ENCODE measurements at places on chromosomes 12 and 14.

GRCh38 chr12:46556819-46557524, 184.4 kb upstream of the SLC38A2 start:
- DNase-seq: no peak

DNA sequence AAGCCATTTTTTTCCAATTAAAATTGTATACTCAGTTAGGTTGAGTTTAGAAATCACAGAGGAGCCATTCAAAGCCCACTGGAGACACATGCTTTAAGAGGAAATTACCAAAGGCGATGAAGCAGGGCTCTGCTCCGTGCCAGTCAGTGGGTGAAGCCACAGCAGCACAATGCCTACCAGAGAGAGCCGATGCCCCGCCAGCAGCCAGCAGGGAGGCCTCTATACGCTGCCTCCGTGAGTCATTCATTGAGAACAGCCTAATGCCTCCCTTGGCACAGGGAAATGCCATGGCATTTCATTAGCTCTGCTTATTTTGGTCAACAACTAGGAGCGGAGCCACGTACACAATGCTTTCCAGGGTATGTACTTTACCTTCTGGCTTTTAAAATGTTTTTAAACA, 197.8 kb upstream of the FRMD6 start:
- no peak for DNase-seq

DNA sequence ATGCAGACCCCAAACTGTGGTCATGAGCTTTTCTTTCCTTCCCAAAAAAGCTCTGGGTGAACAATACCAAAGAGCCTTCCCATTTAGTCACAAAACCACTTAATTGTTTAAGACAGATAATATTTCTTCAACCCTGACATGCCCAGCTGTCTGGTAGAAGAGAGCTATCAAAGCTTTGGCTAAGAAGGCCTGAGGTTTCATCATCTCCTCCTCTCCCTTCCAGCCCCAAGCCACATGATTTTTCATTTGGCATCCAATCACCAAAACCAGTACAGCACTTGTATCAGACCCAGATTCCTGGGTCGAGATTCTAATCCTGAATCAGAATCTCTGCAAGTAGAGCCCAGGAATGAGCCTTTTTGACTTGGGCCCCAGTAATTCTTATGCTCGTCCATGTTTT, 199.6 kb upstream of the TMEM260 start:
- DNase-seq: no peak

DNA sequence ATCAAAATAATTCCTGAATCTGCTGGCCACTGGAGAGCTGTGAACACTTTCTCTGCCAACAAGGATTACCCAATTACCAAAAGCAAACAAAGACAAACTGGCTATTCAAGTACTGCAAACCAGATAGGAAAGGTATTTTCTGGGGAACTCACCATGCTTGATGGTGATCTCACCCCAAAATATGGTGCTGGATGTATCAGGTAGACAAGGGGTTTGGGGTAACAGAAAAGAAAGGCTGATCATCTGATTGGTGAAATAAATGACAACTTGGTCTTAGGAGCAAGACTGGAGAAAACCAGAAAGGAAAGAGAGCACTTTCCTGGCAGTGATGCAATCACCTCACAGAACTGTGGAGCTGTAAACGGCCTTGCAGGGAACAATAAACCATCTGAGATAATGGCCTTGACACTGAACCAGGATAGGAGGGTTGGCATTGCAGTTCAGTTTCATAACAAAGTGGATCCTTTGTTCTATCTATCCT, 31.0 kb upstream of the NPFF start:
- DNase-seq: no peak

DNA sequence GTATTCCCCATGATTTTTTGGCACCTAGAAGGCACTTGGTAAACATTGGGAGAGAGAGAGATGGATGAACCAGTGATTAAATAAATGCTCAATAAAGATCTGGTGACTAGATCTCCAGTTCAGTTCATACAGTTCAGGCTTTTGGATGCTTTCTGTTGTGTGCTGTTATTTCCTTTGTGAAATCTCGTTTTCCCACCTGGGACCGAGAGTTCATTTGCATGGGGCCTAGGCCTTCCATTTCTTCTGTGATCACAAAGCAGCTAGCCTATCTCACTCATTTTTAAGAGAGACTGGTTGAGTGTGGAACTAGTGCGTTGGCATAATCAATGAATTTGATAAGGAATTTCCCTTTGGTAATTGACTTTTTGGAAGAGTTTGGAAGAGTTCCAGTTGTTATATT, 104.0 kb downstream of the VRK1 start:
- DNase-seq: no peak

DNA sequence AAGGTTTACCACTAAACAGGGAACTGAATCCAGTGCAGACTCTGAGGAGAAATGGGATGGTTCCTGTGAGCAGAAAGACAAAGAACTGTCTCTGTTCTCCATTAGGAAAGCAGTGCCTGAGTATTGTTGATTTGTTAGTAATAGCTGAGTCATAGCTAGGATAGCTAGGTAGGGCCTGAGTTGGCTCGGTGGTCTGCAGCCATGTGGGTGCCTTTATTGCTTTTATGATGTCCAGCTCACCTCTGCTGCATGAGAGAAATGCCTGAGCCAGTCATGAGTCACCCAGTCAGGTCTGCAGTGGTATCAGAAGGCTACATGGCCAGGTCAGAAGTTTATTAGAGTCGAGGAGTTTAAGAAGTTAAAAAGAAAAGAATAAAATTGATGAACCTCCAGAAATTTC, 24.2 kb downstream of the TRHDE start:
- DNase-seq: no peak

DNA sequence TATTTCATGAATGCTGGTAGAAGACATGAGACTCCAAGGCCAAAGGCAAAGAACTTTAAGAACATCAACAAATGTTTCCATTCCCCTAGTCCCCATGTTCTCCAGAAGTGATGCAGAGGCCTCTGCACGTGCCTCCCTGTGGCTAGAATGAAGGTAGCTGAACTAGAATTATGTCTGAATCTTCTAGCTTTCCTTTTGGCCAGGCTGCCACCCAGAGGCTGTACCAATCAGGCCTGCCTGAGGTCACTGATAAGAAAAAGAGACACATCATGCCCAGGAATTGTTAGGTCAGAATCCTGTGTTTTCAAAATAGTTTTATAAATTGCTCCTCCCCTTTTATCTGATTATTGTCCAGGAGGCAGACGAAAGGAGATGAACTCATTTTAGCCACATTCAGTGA, 188.0 kb upstream of the SLC16A7 start:
- no peak for DNase-seq

- no peak for DNase-seq
These were observed 35.0 kb upstream of the KCNA1 start for GRCh38 chr12:4874671-4875070.

DNA sequence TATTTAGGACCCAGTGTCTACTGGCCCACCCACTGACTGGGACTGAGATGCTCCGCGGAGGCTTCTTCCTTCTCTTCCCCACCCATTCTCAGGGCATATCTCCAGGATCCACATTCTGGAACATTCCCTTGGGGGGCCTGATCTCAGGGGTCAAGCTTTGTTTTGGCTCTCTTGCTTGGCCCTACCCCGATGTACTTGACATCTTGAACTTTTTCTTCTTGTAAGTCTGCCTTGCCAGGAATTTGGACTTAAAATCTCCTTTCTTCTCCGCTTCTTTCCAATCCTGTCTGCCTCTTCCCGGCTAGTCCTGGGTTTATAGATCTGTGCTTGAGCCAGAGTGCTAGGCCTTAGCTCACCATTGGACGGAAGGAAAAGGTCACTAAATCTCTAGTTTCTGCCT, 22.1 kb downstream of the DACT1 start:
- DNase-seq: no peak

GRCh38 chr14:91175291-91176201, 61.7 kb downstream of the DGLUCY start:
- no peak for DNase-seq

GRCh38 chr12:16613199-16613598, 7.2 kb upstream of the LMO3 start:
- no peak for DNase-seq

DNA sequence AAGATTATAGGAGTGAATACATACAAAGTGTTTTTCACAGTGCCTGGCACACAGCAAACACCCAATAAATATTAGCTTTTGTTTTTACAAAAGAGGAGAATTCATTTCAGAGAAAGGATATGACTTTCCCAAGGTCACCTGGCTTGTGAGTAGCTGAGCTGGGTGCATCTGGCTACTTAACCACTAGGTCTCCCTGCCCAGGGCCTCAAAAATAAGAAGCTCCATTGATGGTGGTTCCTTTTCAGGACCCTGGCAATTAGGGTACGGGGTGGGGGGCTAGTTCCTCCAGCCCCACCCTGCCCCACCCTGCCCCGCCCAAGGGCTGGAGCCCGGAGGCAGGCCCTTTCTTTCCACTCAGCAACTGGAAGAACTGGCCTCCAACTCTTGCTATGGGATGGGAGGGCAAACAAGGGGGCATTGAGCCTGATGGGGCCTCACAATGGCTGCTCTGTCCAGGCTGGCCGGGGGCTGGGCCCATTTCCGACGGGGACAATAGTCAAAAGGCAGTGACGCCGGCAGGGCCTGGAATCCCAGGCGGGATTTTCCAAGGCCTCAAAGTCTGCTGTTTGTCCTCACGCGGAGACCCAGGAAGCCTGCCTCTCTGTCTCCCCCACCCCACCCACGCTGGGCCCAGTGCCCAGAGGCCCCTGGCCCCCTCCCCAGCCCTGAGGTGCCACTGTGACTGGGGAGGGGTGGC, 8.2 kb upstream of the ATG101 start:
- DNase-seq: no peak

- DNase-seq: no peak
These were observed 117.7 kb downstream of the GPR135 start for GRCh38 chr14:59347511-59347900.

GRCh38 chr12:121334513-121335343, 17.5 kb downstream of the ANAPC5 start:
- DNase-seq: no peak

GRCh38 chr12:19550626-19551025, 111.3 kb downstream of the AEBP2 start:
- DNase-seq: no peak

- no peak for DNase-seq
These were observed 95.9 kb downstream of the WNK1 start for GRCh38 chr12:848173-848865.

DNA sequence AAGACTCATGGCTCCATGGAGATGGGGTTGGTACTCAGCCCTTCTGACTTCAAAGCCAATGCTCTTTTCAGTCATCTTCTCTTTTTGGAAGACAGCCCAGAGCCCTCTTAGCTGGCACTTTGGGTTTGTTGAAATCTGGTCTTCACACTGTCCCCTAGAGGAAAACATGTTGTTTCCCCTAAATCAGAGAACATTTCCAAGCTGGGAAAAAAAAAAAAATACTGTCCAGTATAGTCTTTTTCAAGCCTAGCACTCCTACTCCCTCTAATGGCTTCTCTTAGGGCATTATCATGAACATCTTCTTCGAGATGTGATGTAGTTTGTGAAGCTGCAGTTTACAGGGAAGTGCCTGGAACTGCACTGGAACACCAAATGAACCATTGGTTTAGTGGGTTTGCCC, 3.0 kb upstream of the ZC3H14 start:
- no peak for DNase-seq

DNA sequence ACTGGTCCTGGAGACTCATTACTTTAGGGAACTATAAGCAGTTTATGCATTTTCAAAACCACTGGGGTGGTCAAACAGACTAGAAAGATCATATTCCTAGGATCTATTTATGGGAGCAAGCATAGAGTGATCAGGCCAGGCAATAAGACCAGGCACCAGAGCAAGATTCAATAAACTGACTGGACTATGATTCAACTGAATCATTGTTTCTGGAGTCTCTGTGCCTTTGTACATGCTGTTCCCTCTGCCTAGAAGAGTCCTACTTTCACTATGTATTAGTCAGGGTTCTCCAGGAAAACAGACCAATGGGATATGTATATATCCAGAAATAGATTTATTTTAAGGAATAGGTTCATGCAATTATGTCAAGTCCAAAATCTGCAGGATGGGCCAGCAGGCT, 55.5 kb downstream of the EMP1 start:
- DNase-seq: no peak

DNA sequence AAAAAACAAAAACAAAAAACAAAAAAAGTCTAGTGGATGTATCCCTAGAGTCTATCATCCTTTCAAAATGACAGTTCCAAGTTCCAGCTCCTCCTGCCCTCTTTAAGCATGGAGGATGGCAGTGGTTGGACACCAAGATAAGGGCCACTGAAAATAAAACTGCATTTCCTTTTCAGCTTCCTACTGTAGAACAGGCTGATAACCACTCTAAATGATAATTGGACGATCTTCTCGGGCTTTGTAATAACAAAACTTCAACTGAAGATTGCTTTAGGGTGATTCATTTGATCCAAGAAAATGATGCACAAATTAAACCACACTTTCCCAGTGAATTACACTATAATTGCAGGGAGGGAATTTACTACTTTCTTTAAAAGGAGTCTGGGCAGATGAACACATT, 42.2 kb upstream of the CRACR2A start:
- no peak for DNase-seq

DNA sequence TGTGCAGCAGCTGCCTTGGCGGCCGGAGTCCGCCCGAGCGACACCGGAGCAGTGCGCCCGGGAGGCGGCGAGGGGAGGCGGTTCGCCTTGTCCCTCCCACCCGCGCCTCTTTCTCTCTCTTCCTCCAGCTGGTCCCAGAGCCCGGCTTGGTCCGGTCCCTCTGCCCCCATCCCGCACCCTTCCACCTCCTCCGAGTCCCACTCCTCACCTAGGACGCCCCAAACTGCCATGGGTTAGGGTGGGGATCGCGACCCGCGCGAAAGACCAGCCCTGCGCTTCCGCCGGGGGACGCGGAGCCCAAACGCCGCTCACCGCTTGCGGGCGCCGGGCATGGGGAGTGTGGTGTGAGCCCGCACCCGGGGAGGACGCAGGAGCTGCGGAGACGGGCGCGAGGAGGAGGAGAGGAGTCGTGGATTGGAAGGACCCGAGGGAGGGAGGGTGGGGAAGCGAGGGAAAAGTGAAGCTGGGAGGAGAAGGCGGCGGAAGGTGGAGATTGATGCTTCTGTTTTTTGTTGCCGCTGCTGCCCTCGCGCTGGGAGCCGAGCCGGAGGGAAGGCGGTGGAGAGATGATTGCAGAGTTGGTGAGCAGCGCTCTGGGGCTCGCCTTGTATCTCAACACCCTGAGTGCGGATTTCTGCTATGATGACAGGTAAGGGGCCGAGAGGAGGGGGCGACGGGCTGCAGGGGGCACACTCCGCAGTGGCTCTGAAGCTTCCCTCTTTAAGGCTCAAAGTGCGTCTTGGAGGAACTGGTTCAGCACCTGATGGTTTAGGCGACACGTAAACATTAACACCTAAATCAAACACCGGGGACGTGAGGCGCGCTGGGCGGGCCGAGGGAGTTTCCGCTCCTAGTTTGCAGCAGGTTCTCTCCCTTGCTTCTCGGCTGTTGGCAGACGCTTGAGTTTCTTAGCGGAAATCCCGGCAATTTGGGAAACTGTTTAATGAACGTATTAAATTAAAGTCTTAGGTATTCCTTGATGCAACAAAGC, 610 bp downstream of the TMTC2 start:
- peak; percentile 53 for DNase-seq

DNA sequence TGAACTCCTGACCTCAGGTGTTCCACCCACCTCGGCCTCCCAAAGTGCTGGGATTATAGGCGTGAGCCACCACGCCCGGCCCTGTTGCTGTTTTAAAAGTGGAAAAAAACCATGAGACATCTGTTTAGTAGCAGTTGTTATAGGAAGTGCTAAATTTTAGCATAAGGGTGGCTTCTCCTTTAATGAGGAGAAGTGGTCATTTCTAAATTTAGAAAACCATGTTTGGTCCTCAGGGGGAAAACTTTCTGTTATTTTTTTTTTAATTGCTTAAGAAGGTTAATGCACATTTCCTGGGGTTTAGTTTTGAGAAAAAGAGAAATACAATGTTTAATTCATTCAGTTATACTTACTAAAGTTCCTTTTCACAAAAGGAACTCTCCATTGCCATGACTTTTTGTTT, 102.1 kb downstream of the MYRFL start:
- DNase-seq: no peak

GRCh38 chr12:3726456-3726855, 26.5 kb downstream of the CRACR2A start:
- no peak for DNase-seq

Data from activated CD8-positive, alpha-beta memory T cell treated with anti-CD3 and anti-CD28 coated beads, Interleukin-2, amount 50 U/mL, for 4 hours (primary cell).